CD4-positive, alpha-beta T cell (primary cell): ENCODE measurements at places on chromosomes 11 and 22. TPM values are rescaled to one million over a fixed set of nuclear protein-coding genes. Genes with fewer than 3 reads are reported as not detected.

DNA sequence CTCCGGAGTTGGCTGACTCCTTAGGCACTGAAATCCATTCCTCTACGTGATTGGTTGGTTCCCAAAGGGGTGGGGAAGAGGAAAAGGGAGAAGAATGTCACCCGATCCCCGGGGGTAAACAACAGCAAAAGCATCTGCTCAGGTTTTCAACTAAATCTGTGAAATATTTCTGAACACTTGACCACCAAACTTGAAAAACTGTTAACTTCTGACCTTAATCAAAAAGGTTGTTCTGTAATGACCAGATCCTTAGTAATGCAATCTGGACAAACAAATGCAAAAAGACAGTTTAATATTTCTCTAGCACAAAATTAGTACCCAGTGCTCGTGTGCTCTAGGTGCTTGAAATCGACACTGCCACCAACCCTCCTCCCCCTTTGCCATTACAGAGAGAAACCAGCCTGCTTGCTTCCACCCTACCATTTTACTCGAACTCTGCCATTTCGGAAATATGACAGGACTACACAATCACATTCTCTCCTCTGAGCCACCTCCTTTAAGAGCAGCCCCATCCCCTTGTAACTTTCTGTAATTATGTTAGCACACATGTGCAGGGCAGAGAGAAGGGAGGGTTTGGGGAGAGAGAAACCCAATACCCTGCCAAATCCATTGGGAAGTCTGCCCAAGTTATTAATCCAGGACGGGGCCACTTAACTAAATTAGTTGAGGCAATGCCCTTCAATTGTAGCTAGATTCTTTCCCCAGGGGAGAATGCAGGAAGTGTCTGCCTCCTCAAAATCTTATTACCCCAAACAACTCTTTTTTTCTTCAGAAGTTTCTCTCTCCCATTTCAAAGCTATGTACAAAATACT lies 113.8 kb downstream of the RBFOX2 start:
- peaks cover 9% of the 10 kb centered on the region for H3K27me3 ChIP-seq
- H3K4me1 ChIP-seq = no peaks in the 10 kb centered on the region
- no peak overlapping the region for H3K27ac ChIP-seq
- H3K36me3 ChIP-seq = no peaks in the 10 kb centered on the region
- no peak overlapping the region for H3K4me3 ChIP-seq

GRCh38 chr22:19723232-19723982 lies at the start of gene GP1BB:
GP1BB (plus strand) TSS chr22:19723539; CDS start chr22:19723570, 31 bp downstream.
- peaks cover 36% of the 10 kb centered on the region for H3K27me3 ChIP-seq
- H3K27ac ChIP-seq = no peak within 1 kb of the TSS
- H3K36me3 ChIP-seq = no peaks in the 10 kb centered on the region
- peaks cover 26% of the 10 kb centered on the region for H3K4me1 ChIP-seq
- peak within 1 kb of the TSS; percentile 16 for H3K4me3 ChIP-seq

- H3K4me1 ChIP-seq = no peaks in the 10 kb centered on the region
- H3K4me3 ChIP-seq = no peak overlapping the region
- DNase-seq = no peak
- no peaks in the 10 kb centered on the region for H3K27me3 ChIP-seq
- no peak overlapping the region for H3K27ac ChIP-seq
Observed at GRCh38 chr11:105754716-105755115, 144.8 kb downstream of the GRIA4 start.

- no peaks in the 10 kb centered on the region for H3K27me3 ChIP-seq
- no peak overlapping the region for H3K27ac ChIP-seq
- no peaks in the 10 kb centered on the region for H3K36me3 ChIP-seq
- H3K4me3 ChIP-seq = no peak overlapping the region
Observed at GRCh38 chr11:117696540-117696939, 100.5 kb downstream of the DSCAML1 start.

GRCh38 chr11:43787824-43788223 lies 92.8 kb upstream of the ALKBH3 start:
- H3K36me3 ChIP-seq = no peaks in the 10 kb centered on the region
- H3K4me3 ChIP-seq = no peak overlapping the region
- no peaks in the 10 kb centered on the region for H3K27me3 ChIP-seq

GRCh38 chr11:83020942-83021779 lies 50.5 kb downstream of the RAB30 start:
- H3K27me3 ChIP-seq = no peaks in the 10 kb centered on the region
- no peak for DNase-seq
- no peak overlapping the region for H3K27ac ChIP-seq

- no peak for DNase-seq
- H3K27ac ChIP-seq = no peak overlapping the region
- H3K27me3 ChIP-seq = no peaks in the 10 kb centered on the region
- H3K4me1 ChIP-seq = no peaks in the 10 kb centered on the region
Observed at GRCh38 chr11:6894097-6894496, 1.8 kb upstream of the OR2D2 start.

DNA sequence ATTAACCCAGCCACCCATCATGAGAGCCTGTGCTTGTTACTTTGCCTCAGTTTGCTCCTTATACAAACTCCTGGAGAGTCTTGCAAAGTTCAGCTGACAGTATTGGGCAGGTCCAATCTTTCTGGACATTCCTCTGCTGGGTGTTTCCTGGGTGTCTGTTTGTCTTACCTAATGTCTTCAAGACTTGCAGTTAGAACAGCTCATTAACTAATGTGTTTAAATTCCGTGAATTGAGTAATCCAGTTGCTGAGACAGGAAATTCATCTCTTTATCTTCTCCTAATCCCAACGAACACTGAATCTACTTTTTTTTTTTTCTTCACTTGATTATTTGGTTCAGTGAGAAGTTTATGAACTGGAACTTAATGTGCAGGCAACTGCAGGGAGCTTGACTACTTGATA lies 20.6 kb downstream of the BCO2 start:
- H3K4me1 ChIP-seq = no peaks in the 10 kb centered on the region
- H3K27me3 ChIP-seq = no peaks in the 10 kb centered on the region
- no peaks in the 10 kb centered on the region for H3K36me3 ChIP-seq
- no peak overlapping the region for H3K27ac ChIP-seq
- no peak overlapping the region for H3K4me3 ChIP-seq

The OR8D4 gene
- not detected for total RNA-seq

The OR8G5 gene
- not detected for total RNA-seq
